ENCODE measurements at places on chromosomes 5 and 9.

DNA sequence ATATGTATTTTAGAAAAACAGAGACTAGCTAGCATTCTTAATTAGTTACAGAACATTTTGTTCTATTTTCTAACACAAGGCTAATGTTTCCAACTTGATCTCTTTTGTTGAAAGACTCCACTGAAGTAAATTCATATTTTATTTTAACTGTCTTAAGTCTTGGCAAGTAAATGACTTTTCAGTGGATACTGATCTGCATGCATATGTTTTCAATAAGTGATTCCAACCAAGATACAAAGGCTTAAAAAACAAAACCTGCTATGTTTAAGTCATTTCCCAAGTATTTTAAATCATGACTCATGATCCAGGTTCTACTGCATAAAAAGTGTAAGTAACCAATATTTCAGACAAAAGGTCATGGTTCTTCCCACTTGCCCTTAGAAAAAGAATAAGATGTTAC is 5.7 kb downstream of the CDO1 start:
- DNase-seq: no peak

- DNase-seq: no peak
These were observed 29.4 kb downstream of the DYNC2I2 start for GRCh38 chr9:128627127-128627715.

DNA sequence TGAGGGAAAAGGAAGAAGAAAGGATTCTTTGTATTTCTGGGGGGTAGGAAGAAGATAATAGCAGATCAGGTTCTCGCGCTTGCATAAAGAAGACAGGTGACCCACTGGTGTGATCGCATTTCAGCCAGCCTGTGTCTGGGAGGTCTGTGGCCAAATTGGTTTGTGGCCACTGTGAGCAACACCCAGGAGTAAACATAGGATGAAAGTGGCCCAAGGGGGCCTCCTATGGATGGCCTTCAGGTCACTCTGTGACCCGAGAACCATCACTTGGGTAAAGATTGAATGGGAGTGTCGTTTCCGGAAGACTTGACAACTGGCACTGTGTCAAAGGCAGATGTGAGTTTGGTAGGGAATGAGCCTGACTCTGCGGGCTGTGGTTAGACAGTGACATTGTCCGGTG is 34.2 kb downstream of the RAI14 start:
- DNase-seq: no peak

GRCh38 chr5:78534148-78534904 is 114.2 kb downstream of the LHFPL2 start:
- peak; percentile 92 for DNase-seq

DNA sequence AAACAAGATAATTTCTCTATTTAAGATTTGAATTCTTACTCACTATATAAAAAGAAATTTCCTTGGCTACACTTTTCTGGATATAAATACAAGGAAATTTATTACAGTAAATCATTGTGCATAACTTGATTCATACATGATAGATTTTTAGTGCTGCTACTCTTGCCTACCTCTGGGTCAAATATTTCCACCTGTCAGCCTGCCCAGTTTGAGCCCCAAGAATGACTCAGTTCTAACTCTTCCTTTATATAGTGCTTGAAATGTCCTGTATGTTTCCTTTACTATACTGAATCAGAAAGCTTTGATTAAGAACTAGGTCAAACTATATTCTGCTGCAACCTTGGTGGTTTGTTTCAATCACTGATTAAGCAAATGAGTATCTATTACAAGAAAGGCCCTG is 147.4 kb upstream of the FTMT start:
- DNase-seq: no peak

Measured in Daoy (cell line).